ENCODE measurements at places on chromosomes 12 and 14. TPM values are rescaled to one million over a fixed set of nuclear protein-coding genes. Genes with fewer than 3 reads are reported as not detected.

The VDR gene
- polyA plus RNA-seq, result 1.3 TPM

GRCh38 chr14:75823334-75823733 is 158.5 kb downstream of the TGFB3 start:
- DNase-seq, result no peak

- no peak for DNase-seq
Observed at GRCh38 chr14:104778694-104779331, 16.7 kb downstream of the AKT1 start.

The RAPGEF3 gene
- 20.3 TPM for polyA plus RNA-seq

DNA sequence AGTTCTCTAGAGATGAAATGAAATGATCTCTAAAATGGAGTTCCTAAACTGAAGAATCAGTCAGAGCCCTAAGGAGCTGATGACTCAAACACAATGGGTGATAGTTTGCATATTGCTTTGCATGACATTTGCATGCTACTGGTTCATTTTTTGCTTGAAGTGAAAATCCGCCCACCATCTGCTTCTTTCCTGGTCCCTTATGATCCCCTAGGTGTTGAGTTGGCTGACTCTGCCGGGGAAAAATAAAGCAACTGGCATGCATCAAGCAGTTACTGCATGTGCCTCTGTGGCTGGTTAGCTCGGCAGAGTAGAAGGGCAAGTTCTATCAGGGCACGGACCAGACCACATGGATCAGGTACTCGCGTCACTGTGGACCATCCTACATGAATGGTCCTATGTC is 151.1 kb downstream of the PPM1H start:
- DNase-seq, result no peak

The TAPBPL gene
- 16.6 TPM for polyA plus RNA-seq

- DNase-seq, result no peak
Observed at GRCh38 chr14:83870546-83871270, 1659.2 kb upstream of the FLRT2 start.

DNA sequence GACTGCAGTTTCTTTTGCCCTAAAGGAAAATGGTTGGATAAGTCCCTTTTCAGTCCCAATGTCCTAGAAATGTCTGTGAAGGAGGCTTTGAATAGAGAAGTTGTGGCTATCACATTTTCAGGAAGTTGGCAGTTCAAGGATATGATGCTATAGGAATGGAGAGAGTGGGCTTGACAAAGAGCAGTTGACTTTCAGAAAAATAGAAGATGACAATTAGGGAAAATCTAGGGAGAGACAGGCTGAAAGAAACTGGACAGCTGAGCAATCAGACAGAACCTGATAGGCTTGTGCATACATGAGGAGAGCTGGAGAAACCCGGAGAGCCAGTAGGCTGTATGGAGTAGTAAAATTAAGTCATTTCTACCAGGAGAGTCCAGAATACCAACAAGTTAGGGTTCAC is 50.5 kb downstream of the LMNTD1 start:
- no peak for DNase-seq

DNA sequence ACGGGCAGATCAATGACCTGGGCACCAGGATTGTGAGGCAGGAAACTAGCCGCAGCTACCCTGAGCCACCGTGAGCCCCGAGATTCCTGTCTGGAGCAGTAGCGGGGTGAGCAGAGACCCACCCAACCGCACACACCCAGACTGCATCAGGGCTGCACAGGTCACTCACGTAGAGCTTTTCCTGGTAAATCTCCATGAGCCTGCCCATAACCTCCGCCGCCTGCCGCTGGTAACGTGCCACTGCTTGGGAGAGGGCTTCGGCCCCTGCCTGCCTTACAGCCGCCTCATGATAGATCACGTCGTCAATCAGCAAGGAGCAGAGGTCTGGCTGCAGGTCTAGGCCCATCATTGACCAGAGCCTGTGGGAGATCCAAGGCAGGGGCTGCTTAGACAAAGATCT is 38.5 kb upstream of the RAB35 start:
- no peak for DNase-seq

DNA sequence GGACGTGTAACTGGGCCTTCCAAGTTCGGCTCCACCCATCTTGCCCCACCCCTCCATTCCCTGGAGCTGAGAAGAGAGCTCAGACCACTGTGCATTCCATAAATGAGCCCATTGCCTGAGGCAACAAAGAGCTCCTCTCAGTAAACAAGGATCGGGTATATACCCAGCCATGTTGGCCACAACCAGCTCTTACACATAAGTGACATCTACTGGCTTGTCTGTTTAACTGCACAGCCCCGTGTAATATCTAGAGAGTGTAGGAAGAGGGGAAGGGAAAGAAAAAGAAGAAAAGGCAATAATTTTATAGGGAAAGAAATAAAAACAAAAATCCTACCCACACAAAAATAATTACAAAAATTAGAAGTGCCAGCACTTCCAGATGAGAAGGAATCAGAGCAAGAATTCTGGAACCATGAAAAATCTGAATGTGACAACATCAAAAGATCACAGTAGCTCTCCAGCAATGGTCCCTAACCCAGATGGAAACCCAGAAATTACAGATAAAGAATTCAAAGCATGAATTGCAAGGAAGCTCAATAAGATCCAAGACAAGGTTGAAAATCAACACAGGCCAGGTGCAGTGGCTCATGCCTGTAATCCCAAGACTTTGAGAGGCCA is 308.1 kb downstream of the RPAP3 start:
- DNase-seq, result no peak

The HVCN1 gene
- 17.0 TPM for polyA plus RNA-seq

The KRT73 gene
- 0.17 TPM for polyA plus RNA-seq

DNA sequence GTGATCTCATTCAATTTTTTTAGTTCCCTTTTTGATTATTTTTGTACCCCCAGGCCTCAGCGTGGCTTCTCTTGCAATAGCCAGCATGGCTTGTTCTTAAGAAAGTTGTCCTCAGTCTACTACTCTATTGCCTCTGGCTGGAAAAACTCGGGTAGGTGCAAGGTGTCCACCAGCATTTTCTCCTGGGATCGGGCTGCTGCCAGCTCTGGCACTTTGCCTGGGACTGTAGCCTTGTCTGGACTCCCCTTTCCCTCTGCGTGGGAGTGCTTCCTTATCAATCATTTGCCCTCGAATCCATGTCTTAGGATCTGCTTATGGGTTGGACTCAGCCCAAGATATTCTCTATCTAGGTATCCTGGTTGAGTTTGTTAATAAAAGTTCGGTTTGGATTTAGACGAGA is 773.4 kb downstream of the DIO2 start:
- no peak for DNase-seq

GRCh38 chr12:30880061-30880460 is 46.5 kb upstream of the TSPAN11 start:
- DNase-seq, result no peak

DNA sequence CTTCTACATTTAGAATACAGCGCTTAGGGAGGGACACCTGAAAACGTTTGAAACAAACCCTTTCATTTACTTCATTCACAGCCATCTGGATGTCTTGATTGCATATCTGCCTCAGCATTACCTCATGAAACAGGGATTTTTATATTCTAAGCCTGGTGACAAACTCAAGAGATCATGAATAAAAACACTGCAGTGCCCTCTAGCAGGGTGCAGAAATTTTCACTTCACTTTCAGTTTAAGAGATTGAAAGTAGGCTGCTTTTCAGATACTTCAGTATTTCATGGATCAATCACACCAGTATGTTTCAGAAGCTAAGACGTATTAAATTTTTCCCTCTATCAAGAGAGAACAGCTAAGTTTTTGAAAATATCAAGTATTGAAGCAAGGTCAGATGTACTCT is 467.8 kb downstream of the MDGA2 start:
- no peak for DNase-seq

DNA sequence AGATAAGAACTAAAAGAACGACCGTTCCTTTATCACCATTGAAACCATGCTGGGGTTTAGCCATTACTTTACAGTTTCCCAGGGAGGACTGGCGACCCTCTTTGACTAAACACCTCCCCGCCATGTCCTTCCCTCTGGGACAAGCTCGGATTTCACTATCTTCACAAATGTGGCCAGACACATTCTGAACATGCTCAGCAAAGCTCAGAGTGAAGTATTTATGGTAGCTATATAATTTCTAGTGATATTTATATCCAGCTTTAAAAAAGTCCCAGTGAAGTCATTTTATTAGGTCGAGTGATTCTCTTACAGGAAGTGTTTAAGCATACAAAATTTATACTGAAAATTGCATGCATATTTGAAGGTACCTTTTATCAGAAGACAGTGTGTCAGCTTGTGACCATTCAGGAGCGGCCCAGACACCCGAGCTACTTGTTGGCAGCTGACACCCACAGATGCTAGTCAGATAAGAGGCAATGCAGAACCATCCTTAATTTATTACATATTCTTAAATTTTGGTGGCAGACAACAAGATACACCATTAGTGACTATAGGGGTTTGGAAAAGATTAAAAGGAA is 36.8 kb downstream of the NIN start:
- no peak for DNase-seq

The MYF5 gene
- 1.6 TPM for polyA plus RNA-seq

DNA sequence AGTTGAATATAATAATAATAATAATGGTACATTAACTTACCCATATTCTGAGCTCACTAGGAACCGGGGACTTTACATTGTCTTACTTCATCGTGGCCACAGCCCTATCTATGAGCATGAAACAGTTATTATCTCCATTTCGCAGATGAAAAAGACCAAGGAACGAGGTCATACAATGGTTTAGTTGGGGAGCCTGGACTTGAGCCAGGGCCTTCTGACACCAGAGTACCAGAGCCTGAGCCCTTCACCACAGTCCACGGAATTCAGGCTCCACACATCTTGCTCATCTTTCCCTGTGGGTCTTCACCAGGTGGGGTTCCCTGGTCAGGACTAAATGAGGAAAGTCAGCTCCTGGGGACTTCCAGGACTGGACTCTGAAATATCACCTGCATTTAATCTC is 31.3 kb upstream of the CMKLR1 start:
- DNase-seq, result no peak

GRCh38 chr12:11724888-11725311 is 75.4 kb downstream of the ETV6 start:
- no peak for DNase-seq

The ARHGEF40 gene
- 69.5 TPM for polyA plus RNA-seq

The STYK1 gene
- 0.54 TPM for polyA plus RNA-seq

- no peak for DNase-seq
Observed at GRCh38 chr12:52238916-52239646, 6.0 kb downstream of the KRT7 start.

The CLECL1 gene
- 0.24 TPM for polyA plus RNA-seq

DNA sequence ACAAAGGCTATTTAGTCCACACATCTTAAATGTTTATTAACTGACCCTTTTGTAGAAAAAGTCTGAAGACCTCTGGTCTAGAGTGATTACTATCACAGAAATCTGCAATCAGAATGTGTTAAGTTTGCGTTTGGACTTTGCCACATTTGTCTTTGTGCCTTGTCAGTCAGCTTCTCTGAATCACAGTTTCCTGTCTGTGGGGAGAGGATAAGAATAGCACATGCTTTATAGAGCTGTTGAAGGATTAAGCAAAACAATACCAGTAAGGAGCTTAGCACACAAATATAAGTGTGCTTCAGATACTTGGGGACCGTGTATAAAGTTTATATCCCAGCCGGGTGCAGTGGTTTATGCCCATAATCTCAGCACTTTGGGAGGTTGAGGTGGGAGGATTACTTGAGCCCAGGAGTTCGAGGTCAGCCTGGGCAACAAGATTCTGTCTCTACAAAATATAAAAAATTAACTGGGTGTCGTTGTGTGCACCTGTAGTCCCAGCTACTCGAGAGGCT is 63.0 kb upstream of the BTG1 start:
- DNase-seq, result no peak

GRCh38 chr12:112096667-112097066 is 11.9 kb downstream of the NAA25 start:
- DNase-seq, result no peak

The NPAS3 gene
- polyA plus RNA-seq, result 0.77 TPM

The PPP1R36 gene
- 0.68 TPM for polyA plus RNA-seq

The CMTM5 gene
- 2.3 TPM for polyA plus RNA-seq

DNA sequence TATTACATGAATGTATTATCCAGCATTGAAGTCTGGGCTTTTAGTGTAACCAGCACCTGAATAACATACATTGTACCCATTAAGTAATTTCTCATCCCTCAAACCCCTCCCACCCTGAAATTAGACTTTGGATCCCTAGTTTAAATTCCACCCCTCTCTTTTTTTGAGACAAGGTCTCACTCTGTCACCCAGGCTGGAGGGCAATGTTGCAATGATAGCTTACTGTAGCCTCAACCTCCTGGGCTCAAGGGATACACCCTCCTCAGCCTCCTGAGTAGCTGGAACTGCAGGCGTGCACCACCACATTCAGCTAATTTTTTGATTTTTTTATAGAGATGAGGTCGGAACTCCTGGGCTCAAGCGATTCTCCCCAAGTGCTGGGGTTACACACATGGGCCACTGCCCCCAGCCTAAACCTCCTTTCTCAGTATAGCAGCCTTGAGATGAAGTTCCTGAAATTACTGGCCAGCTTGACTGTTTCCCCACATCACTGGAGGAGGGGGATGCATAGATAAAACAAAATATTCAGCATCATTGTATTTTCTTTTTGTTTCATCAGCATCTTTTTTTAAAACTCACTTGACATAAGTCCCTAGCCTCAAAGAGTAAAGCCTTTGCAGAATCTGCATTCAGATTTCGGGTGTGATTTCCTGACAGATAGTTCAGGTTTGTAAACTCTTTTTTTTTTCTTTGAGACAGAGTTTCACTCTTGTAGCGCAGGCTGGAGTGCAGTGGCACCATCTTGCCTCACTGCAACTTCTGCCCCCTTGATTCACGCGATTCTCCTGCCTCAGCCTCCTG is 7.0 kb downstream of the PTPN11 start:
- DNase-seq, result no peak

DNA sequence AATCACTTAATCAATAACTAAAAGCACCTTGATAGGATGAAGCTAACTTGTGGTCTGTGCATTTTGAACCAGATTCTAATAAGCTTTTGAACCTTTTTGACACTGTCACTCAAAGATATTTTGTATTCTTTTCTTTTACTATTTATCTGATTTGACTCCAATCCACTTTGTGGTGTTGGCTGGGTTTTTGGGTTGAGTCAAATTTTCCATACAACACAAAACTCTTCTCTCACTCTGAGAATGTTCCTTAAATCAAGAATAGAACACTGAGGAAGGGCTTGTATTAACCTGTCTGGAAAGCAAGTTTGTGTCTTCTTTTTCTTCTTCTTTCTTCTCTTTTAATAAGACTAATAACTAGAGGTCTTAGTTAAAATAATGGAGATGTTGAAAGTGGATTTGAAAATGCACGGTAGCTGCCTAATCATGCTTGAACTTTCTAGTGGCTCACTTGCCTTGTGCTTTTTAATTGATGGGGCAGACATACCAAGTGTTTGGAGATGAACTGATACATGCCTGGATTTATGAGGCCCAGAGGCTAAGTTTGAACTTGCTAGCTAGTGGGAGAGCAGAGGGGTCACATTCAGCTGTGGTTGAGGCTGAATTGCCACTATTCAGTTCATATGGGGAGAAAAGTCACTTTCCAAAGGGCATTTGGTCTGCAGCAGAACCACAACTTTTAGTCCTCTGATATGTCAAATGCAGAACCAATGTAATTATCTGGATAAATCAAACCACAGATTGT is 93.5 kb upstream of the PTHLH start:
- no peak for DNase-seq
